ENCODE measurements at places on chromosomes 2 and 18. TPM values are rescaled to one million over a fixed set of nuclear protein-coding genes. Genes with fewer than 3 reads are reported as not detected.

- DNase-seq = no peak
Observed at GRCh38 chr2:127408807-127409099, 9.5 kb upstream of the PROC start.

DNA sequence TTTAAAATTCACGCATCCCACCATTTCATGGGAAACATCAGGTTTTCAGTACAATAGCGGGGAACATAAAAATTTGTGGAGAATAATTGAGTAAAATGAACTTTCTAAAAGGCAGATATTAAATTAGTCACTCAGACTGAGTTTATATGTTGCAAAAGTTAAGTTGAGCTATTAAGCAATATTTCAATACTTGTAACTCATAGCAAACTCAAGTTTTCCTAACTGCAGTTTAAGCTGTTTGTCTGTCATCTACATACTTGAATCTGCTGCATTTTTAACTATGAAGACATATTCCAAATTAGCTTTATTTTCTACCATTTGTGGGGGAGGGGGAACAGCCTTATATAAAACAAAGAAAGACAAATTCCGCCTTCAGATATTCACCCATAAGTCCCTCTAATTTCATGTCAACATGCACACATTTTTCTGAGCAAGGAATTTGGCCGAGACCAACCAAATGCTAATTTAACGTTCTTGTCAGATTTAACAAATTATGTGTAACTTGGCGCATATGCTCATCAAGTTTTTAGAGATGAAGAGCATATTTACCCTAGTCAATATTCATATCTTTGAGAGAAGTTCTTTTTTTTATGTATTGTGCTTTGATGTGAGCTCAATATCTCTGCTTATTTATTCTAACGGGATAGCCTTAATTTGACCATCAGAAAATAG, 462.9 kb downstream of the TXNL1 start:
- no peak for DNase-seq

DNA sequence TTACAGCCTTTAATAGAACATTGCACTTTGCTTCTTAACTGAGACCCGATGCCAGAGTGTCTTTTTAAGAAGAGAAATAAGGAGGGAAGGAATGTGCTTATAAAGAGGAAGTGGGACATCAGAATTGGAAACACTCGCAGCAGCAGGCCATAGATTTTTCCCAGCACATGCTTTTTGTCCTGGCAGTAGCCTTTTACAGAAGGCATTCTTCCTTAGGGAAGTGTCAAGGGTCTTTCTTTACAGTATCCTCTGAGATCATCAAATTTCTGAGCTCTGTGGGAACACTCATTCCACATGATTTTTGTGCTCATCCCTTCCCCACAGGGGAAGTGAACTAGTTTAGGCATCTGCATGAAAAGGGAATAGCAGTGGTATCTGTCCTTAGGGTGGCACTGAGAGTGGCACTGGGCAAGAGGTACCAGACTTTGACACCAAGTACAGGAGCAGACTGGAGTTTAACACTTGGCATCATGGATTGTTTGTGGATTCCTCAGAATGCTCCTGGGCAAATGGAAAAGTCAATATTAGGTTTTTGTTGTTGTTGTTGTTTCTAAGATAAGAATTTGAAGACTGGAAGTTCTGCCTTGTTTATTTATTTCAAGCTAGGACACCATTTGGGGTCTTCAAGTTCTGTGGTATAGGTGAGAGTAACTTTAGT, 4.1 kb downstream of the MYO1B start:
- no peak for DNase-seq

DNA sequence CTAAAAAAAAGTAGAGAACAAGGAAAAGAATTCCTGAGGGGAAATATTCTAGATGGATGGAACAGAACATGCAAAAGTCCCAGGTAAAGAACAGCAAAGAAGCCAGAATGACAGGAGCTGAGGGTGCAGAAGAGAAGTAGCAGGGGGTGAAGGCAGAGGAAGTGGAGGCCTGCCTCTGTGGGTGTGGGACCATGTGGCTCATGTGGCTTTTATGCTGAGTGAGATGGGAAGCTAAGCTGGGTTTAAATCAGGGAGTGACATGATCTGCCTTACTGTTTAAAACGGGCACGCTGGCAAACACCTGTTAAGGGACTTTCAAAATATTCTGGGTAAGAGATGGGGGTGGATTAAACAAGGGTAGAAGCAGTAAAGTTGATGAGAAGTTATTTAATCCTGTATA, 40.0 kb downstream of the GKN2 start:
- DNase-seq = no peak

GRCh38 chr2:48250943-48251342, 279.0 kb upstream of the STON1 start:
- DNase-seq = no peak

- no peak for DNase-seq
Observed at GRCh38 chr2:168903888-168904287, 2.8 kb downstream of the G6PC2 start.

DUSP19 gene
- 0.17 TPM for total RNA-seq

EPB41L3 gene
- 79.6 TPM for total RNA-seq

SULT1C2 gene
- total RNA-seq = 4.3 TPM

EFHD1 gene
- total RNA-seq = 16.6 TPM

TUBA3E gene
- total RNA-seq = not detected

SMCHD1 gene
- 32.8 TPM for total RNA-seq

TTC21B gene
- 8.3 TPM for total RNA-seq

SCN2A gene
- total RNA-seq = 0.07 TPM

ANKRD30B gene
- total RNA-seq = 0.17 TPM
